ENCODE measurements at places on chromosomes 5 and 9.

DNA sequence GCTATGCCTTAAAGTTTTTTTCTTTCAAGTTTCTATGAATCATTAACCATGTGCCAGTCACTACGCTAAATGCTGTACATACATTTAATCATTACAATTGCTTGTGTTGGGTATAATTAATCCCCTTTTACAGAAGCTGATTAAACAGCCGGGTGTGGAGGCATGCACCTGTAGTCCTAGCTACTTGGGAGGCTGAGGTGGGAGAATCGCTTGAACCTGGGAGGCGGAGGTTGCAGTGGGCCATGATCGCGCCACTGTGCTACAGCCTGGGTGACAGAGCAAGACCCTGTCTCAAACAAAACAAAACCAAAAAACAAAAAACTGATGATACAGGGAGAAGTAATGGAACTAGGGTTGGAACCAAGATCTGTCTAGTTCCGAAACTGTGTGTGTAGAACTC, 1.2 kb upstream of the UBE2R2 start:
- no peak for DNase-seq

- no peak for DNase-seq
Observed at GRCh38 chr9:92332577-92333281, 7.0 kb downstream of the CENPP start.

DNA sequence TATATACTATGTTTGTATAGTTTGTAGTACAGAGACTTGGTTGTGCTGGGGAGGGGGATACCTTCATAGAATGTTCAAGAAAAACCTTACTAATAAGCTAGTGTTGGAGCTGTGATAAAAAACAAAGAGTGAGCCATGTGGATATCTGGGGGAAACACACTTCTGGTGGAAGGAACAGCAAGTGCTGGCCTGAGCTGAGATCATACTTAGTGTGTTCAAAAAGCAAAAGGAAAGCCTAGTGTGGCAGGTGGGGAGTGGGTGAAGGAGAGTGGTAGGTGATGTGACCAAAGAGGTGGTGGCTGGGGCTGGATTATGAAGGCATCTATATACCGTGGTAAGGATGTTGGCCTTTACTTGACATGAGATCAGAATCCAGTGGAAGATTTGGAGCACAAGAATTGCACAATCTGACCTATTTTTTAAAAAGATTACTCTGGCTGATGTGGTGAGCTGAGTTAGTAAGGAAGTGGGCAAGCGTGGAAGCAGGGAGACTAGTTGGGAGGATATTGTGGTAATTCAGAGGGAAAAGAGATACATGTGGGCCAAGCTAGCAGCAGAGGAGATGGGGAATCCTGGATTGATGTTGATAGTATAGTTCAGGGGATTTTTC, 26.6 kb downstream of the PALM2AKAP2 start:
- no peak for DNase-seq

- DNase-seq, result no peak
Observed at GRCh38 chr5:78492224-78492623, 131.8 kb downstream of the SCAMP1 start.

GRCh38 chr5:79974886-79975285, 16.2 kb downstream of the MTX3 start:
- DNase-seq, result no peak

DNA sequence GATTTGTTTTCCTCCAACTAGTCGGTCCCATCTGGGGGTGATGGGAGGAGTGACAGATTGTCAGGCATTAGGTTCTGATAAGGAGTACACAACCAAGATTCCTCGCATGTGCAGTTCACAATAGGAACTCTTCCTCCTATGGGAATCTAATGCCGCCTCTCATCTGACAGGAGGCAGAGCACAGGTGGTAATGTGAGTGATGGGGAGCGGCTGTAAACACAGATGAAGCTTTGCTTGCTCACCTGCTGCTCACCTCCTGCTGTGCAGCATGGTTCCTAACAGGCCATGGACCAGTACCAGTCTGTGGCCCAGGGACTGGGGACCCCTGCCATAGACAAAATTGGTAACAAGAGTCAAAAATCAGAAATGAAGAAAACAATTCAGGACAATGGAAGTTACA, 173.3 kb upstream of the HMHB1 start:
- DNase-seq, result no peak

DNA sequence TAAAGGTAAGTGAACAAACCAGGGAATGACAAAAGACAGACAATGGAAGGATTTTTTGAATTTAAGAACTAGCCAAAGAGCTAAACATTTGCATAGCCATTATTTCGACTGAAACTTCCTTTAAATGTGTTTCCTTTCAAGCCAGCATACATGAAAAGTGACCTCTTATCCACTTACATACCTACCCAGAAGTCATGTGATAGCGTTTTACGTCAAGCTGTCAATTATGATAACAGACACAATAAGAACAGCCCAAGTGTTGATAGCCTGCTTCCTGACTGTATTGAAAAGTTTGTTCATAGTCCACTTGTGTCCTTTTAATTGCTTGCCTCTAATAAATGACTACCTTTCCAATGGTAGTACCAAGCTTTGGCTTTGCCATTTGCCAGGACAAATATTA, 206.0 kb downstream of the NFIB start:
- no peak for DNase-seq

DNA sequence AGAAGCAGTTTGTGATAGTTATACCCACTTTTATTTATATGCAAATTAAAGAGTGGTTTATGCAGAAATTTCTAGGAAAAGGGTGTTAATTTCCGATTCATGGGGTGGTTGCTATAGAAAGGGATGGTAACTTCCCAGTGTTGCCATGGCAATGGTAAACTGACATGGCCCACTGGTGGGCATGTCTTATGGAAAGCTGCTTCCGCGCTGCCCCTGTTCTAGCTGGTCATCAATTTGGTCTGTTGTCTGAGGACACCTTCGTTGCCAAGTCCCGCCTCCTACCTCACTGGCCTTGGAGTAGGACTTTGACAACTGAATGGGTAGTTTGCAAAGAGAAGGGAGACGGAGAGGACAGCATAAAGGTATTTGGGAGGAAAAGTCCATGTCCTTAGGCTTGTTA, 74.0 kb upstream of the SMIM23 start:
- no peak for DNase-seq

DNA sequence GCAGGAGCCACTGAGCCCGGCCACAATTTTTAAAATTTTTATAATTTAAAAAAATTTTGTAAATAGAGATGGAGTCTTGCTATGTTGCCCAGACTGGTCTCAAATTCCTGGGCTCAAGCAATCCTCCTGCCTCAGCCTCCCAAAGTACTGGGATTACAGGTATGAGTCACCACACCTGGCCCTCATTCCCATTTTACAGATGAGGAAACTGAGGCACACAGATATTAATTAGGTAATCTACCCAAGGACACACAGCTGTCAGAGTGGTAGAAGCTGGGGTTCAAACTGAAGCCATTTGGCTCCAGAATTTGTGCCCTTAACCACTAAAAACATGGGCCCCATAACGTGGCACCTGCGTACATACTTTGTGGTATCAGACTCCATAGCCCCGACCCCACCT, 7.5 kb downstream of the TRUB2 start:
- no peak for DNase-seq

- no peak for DNase-seq
Observed at GRCh38 chr5:94793816-94794198, 175.3 kb downstream of the SLF1 start.

- peak; percentile 7 for DNase-seq
Observed at GRCh38 chr9:112097712-112098688, 77.1 kb downstream of the SUSD1 start.

GRCh38 chr9:75998096-75998780, 107.8 kb downstream of the PCSK5 start:
- DNase-seq, result no peak

- no peak for DNase-seq
Observed at GRCh38 chr9:111598733-111599091, 735 bp downstream of the PTGR1 start.

DNA sequence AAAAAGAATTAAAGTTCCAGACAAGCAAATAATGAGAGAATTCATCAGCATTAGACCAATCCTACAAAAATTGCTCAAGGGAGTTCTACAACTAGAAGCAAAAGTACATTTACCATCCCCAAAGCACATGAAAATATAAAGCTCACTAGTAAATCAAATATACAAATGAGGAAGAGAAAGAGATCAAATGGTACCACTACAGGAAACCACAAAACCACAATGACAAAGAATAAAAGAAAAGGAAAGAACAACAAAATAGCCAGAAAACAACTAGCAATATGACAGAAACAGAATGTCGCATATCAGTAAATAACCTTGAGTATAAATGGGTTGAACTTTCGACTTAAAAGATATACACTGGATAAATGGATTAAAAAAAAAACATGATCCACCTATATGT, 739.0 kb downstream of the DTWD2 start:
- no peak for DNase-seq

GRCh38 chr9:26216702-26217101, 538.5 kb upstream of the TUSC1 start:
- no peak for DNase-seq

DNA sequence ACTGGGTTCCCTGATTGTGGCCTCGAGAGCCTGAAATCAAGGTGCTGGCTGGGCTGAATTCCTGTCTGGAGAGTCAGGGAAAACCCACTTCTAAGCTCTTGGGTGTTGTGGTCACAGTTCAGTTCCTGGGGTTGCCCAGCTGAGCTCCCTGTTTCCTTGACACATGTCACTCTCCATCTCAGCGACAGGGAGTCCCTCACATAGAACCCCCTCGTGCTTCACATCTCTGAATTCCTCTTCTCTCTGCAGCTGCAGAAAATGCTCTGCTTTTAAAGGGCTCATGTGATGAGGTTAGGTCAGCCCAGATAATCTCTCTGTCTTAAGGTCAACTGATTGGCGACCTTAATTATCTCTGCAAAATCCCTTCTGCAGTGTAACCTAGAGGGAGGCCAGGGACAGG, 53.5 kb upstream of the NFIL3 start:
- no peak for DNase-seq

GRCh38 chr5:17817990-17818389, 183.7 kb downstream of the TAF11L14 start:
- DNase-seq, result no peak

GRCh38 chr9:4301971-4302427, 2.1 kb upstream of the GLIS3 start:
- DNase-seq, result no peak

GRCh38 chr9:91118704-91119025, 243.1 kb downstream of the AUH start:
- no peak for DNase-seq

GRCh38 chr5:62779010-62779422, 200.4 kb downstream of the LRRC70 start:
- DNase-seq, result no peak

DNA sequence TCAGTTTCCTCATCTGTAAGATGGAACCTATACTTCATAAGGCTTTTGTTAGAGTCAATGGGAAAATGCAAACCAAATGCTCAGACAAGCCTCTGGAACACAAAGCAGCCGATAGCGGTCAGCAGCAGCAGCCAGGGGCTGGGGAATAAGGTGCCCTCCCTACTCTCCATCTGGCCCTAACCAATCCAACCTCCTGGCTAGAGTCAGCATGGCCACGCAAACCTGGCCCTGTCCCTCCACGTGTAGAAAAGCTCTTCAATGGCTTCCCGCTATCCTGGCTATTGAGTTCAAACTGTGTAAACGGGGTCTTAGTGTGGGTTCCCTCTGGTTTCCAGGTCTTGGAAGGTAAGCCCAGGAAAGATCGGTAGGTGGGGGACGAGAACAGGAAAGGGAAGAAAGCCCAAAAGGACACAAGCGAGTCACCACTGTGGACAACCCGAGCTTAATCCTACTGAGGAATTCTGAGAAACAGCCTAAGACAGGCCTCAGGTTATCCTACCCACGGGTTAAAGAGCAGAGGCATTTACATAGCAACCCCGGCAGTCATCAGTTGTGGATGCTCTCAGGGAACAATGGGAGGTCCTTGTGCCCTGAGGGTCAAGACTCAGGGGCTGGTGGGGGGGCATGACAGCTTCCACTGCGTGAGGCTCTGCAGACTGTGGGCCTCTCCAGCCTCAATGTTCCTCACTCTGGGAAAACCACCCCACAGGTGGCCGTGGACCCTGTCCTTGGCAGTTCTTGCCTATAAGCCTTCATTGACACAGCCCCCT, 30.9 kb downstream of the FABP6 start:
- no peak for DNase-seq

- DNase-seq, result no peak
Observed at GRCh38 chr5:147436596-147436995, 73.3 kb downstream of the DPYSL3 start.

DNA sequence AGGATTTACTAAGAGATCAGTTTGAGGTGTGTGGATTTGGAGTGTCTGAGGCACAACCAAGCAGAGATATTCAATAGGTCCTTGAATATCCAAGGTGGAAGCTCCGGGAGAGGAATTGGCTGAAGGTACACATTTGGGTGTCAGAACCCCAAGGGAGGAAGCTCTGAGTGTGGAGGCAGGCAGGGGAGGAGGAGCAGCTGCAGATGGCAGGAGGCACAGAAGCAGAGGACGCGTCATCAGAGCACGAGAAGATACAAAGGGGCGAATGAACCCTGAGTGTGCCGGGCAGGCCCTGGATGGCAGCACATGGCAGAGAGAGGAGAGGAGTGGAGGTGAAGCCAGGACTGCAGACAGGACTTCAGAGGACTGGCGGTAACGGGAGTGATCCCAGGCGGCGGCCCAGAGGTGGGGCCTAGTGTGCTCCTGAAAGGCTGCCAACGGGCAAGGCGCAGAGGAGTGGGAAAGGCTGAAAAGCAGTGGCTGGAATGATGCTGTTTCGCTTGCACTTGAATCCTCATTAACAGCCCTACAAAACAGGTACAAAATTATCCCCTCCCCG, 179.8 kb downstream of the FANCC start:
- DNase-seq, result no peak

DNA sequence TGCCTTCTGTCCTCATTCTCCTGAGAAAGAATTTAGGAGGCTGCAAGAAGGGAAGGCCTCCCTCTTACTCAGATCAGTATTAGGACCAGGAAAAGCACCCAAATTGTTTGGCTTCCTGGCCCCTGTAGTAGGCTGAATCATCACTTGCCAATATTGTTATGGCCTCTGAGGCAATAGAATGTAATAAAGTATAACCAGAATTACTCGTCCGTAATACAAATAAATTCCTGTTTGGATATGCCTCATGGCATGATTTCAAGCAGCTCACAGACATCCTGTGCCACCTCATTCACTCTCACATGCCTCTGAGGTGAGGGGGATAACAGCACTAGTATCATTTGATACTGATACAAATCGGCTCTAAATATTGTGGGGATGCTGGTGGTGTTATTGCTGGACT, 427.3 kb downstream of the ISL1 start:
- no peak for DNase-seq

GRCh38 chr9:68949271-68950000, 64.5 kb downstream of the PRKACG start:
- DNase-seq, result no peak

- no peak for DNase-seq
Observed at GRCh38 chr5:84381502-84382362, 2.9 kb downstream of the EDIL3 start.

DNA sequence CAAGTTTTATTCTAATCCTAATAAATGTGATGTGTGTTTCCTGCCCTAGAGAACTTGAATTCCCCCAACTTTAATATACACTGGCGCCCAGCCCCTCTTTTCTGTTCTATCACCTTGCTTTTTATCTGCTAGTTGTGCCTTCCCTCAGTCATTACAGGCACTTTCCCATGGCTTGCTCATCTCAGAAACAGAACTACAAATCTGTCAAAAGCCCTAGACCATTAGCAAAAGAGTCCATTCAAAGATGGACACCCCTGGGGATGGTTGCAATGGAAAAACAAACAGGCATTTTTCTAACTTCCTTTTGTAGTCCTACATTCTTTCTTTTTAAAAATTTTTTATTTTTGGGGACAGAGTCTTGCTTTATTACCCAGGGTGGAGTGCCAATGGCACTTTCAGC, 48.2 kb downstream of the FRMD3 start:
- DNase-seq, result no peak

- no peak for DNase-seq
Observed at GRCh38 chr9:89195131-89195797, 16.6 kb upstream of the SHC3 start.

Measured in stimulated activated CD8-positive, alpha-beta memory T cell treated with anti-CD3 and anti-CD28 coated beads, Interleukin-4, amount 100 ng/mL, for 4 hours (primary cell).